ENCODE measurements at places on chromosomes 4 and X. TPM values are rescaled to one million over a fixed set of nuclear protein-coding genes. Genes with fewer than 3 reads are reported as not detected.

The GAGE12H gene
- not detected for polyA plus RNA-seq

The SERTM2 gene
- polyA plus RNA-seq, result 0.05 TPM

The USP17L29 gene
- polyA plus RNA-seq, result not detected

The OTC gene
- not detected for polyA plus RNA-seq

The ZNF674 gene
- polyA plus RNA-seq, result 5.8 TPM

The ADH1C gene
- polyA plus RNA-seq, result 124 TPM

The S100P gene
- polyA plus RNA-seq, result 17.4 TPM

The FABP2 gene
- 0.03 TPM for polyA plus RNA-seq

The H2BW1 gene
- not detected for polyA plus RNA-seq

The MAGEE2 gene
- polyA plus RNA-seq, result 0.92 TPM

The USP26 gene
- not detected for polyA plus RNA-seq

The OFD1 gene
- 71.2 TPM for polyA plus RNA-seq

The PTPN13 gene
- 151 TPM for polyA plus RNA-seq

The GLRA3 gene
- 0.05 TPM for polyA plus RNA-seq

The TECRL gene
- polyA plus RNA-seq, result not detected

The NRK gene
- polyA plus RNA-seq, result 15.2 TPM

The WAS gene
- 4.0 TPM for polyA plus RNA-seq

The DOK7 gene
- 2.6 TPM for polyA plus RNA-seq
